ENCODE measurements at places on chromosomes 2 and 18.
A peak's percentile ranks its signal among the peaks of the same experiment; 100 is the strongest.

DNA sequence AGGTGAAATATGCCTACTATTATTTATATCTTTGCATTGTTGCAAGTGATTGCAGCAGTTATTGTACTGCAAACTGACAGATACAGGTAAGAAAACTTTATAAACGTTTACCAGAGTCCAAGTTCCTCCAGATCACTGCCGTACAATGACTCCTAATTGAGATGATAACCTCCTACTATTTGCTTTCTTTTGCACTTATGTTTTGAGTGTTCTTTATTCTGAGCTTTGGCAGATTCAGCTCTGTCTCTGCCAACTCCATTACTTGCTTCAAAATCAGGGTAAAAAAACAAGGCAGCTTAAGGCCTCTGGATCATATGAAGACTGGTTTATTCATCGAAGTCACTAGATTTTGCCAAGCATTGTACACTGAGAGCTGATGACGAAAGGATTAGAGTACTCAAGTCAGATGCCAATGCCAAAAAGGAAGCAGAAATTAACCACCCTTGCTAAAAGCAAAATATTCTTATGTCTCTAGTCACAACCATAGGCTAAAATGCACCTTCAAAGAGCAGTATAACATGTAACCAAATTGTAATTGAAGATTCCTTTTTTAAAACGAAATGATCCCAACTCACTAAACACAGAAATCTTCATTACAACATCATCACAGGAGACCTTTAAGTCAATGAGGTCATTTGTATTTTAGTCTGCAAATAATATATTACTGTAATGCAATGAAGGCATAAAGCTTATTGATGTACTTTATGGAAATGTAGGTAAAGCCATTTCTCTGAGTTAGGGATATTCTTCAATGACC lies 10.5 kb upstream of the IKZF2 start:
- DNase-seq, result peak; percentile 62

GRCh38 chr2:31319406-31320175 lies 85.6 kb downstream of the EHD3 start:
- DNase-seq, result peak; percentile 61

DNA sequence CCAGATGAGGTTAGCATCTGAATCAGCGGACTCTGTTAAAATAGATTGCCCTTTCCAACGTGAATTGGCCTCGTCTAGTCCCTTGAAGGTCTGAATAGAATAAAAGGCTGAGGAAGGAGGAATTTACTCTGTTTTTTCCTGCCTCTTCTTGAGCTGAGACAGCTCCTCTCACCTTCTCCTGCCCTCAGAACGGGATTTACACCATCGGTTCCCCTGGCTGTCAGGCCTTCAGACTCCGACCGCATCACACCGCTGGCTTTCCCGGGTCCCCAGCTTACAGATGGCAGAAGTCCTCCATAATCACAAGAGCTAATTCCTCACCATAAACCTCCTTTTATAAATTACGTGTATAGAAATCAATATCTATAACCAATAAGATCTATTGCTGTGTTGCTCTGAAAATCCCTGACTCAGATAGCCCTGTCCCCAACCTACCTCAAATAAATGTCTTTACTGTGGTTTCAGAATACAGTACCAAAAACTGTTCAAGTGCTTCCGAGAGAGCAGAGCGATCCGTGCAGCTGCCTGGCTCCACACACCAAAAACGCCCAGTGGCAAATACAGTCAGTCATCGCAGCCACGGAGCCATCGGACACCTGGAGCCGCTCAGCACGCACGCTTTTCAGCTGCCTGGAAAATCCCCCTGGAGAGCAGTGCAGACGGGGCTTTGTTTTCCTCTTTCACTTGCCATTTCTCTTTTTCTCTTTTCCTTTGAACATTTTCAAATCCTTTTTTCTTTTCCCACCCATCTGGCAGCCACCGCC lies 196.9 kb downstream of the NRP2 start:
- peak; percentile 65 for DNase-seq

- no peak for DNase-seq
Observed at GRCh38 chr2:144876013-144876412, 356.1 kb upstream of the ZEB2 start.

DNA sequence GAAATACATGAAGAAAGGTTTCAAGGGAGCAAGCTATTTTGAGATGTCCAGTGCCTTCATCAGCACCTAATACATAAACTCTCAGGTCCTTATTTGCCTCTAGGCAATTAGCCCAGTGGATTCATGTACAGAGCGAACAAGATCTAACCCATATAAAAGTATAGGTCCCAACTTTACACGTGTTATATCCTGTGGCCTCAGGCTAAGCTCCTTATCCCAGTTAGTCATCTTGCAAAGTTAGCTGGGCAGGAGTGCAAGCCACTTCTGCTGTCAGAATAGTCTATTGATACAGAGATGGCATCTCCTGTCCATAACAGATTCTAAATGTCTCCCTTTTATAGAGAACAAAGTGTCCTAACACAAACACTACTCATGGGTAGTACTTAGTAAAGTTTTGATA lies 203.9 kb upstream of the PIK3C3 start:
- no peak for DNase-seq

DNA sequence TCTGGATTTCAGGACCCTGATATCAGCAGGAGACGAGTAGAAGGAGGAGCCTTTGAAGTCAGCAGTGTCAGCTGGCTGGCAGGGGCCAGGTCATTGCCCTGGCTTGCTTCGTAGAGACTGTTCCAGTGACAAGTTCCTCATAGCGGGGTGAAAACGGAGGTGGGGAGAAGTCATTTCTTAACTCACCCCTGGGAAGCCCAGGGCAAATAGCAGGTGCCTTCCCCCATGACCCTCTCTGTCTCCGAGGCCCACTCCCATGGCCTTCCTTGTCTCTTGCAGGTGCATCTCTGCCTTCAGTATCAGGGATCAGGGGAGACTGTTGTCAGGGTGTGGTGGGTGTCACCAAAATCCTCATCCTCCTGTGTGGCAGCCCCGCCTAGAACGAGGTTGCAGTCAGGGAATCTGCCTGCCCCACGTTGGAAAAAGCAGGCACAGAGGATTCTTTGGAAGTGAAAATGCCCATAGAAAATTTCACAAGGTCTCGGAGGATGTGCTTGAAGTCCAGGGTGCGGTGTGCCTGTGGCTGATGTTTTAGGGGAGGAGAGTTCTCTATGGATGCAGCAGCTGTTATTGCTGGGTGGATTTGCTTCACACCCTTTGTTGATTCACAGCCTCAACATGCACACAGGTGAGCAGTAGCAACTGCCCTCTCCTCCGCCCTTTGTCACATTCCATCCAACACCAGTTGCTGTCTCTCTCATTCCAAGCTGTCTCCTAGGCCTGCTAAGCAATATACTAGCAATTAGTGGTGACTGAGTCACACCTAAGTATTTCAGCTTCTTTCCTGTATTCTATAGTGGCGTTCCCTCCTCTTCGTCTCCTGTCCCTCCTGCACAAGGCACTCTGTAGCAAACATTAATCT lies 142.6 kb upstream of the FHL2 start:
- DNase-seq, result no peak

DNA sequence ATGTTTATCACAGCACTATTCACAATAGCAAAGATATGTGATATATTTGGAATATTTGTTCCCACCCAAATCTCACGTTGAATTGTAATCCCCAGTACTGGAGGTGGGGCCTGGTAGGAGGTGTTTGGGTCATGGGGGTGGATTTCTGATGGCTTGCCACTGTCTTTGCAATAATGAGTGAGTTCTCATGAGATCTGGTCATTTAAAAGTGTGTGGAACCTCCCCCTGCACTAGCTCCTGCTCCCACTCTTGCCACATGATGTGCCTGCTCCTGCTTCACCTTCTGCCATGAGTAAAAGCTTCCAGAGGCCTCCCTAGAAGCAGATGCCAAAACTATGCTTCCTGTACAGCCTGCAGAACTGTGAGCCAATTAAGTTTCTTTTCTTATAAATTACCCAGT lies 72.2 kb upstream of the DYNC1I2 start:
- DNase-seq, result no peak

- DNase-seq, result peak; percentile 85
Observed at GRCh38 chr2:150618245-150618895, 130.9 kb upstream of the RND3 start.

- no peak for DNase-seq
Observed at GRCh38 chr2:173432049-173432754, 77.5 kb downstream of the CDCA7 start.

- DNase-seq, result no peak
Observed at GRCh38 chr2:60496475-60496874, 57.0 kb downstream of the BCL11A start.

- no peak for DNase-seq
Observed at GRCh38 chr2:85309699-85310321, 18.0 kb downstream of the TGOLN2 start.

DNA sequence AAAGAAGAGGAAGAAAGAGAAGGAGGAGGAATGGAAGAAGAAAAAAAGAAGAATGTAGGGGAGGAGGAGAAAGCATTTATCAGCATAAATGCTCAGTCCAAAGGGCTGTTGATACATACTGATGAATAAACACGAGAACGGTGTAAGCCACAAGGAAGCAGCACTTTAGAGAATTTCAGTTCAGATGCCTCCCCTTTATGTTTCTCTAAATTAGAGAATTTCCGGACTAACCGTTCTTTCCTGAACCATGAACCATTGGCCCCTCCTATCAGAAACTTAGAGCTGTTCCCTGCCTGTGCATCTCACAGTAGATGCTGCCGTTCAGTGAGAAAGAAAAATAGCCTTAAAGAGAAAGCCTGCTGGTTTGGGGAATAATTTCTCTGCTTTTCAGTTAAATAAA lies 49.2 kb upstream of the TUBA3D start:
- DNase-seq, result no peak

- no peak for DNase-seq
Observed at GRCh38 chr18:14941256-14941655, 193.3 kb downstream of the ANKRD30B start.

DNA sequence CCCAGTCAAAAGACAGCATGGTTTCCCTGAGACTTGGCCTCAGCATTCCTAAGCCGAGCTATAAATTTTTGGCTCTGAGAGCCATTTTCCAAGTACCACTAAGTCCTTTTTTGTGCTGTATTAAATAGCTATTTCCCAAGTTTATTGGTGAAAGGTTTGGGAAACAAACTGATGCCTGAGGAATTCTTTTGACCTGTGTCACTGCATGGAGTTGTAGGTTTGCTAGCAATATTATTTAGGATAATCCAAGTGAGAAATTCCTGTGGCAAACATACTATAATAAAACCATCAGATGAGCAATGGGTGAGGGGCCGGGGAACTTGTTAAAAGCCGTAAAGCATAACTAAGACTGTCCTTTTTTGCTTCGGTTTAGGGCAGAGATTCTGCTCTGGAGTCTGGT lies 28.4 kb downstream of the ARHGAP28 start:
- DNase-seq, result no peak

DNA sequence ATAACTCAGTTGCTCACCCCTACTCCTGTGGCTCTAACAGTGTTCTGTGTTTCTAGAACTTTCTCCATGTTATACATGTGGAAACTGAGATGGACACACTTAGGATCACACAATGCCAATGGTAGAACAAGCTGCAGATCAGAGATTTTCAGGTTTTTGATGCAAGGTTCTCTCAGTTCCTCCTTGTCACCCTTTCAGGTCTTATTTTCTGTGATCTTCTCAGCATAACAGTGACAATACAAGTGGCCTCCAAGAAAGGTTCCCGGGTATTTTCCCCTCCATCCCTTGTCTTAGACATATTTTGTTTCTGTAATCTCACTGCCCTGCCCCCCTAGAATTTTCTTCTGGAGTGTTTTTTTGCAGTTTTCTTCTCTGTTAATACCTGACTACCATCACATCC lies 6.2 kb upstream of the MGAT5 start:
- DNase-seq, result no peak

Measured in muscle of leg (tissue), 16 donors.